ENCODE measurements at places on chromosomes 11 and 22. TPM values are rescaled to one million over a fixed set of nuclear protein-coding genes. Genes with fewer than 3 reads are reported as not detected.
A peak's percentile ranks its signal among the peaks of the same experiment; 100 is the strongest.

ANKK1 gene
- 0.41 TPM for total RNA-seq

TSGA10IP gene
- not detected for total RNA-seq

DNA sequence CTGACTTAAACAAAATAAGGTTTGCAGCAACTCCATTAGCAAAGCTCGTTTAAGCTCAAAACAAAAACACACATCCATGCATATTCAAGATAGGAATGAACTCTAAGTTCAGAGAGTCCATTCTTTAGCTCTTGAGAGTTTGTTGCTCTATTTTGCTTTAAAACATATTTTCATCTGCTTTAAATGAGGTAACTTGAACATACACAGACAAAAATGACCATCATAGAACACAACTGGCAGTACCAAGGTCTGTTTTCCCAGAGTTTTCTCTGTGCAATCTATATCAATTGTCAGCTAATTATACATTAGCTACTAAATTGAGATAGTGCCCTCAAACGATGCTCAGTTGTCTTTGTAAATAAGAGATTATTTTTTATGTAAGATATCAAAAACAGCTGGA lies 423.2 kb upstream of the ANO3 start:
- H3K4me3 ChIP-seq, result no peak overlapping the region
- DNase-seq, result no peak
- no peaks in the 10 kb centered on the region for H3K36me3 ChIP-seq
- H3K27me3 ChIP-seq, result no peaks in the 10 kb centered on the region
- H3K27ac ChIP-seq, result no peak overlapping the region
- H3K4me1 ChIP-seq, result no peaks in the 10 kb centered on the region

GRCh38 chr22:28783786-28784671 lies 11.5 kb downstream of the CCDC117 start:
- no peaks in the 10 kb centered on the region for H3K4me1 ChIP-seq
- H3K27me3 ChIP-seq, result no peaks in the 10 kb centered on the region
- H3K36me3 ChIP-seq, result no peaks in the 10 kb centered on the region
- no peak overlapping the region for H3K27ac ChIP-seq

DNA sequence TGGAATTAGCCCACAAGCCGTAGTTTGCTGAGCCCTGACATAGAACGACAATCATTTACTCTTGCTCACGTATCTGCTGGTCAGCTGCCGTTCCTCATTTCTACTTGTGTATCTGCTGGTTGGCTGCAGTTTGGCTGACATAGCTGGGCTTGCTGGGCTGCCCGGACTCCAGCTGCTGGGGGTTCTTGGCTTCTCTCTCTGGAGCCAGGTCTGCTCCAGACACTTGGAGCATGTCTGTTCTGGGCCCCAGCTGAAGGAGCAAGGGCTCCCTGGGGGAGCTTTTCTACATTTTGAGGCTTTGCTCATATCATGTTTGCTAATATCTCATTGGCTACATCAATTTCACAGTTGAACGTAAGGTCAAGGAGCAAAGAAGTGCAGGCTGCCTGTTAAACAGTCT lies 47.3 kb downstream of the PRDM11 start:
- H3K27ac ChIP-seq, result no peak overlapping the region
- H3K27me3 ChIP-seq, result no peaks in the 10 kb centered on the region
- no peaks in the 10 kb centered on the region for H3K4me1 ChIP-seq
- no peak overlapping the region for H3K4me3 ChIP-seq
- H3K36me3 ChIP-seq, result no peaks in the 10 kb centered on the region
- no peak for DNase-seq

SCGB1A1 gene
- not detected for total RNA-seq

DNA sequence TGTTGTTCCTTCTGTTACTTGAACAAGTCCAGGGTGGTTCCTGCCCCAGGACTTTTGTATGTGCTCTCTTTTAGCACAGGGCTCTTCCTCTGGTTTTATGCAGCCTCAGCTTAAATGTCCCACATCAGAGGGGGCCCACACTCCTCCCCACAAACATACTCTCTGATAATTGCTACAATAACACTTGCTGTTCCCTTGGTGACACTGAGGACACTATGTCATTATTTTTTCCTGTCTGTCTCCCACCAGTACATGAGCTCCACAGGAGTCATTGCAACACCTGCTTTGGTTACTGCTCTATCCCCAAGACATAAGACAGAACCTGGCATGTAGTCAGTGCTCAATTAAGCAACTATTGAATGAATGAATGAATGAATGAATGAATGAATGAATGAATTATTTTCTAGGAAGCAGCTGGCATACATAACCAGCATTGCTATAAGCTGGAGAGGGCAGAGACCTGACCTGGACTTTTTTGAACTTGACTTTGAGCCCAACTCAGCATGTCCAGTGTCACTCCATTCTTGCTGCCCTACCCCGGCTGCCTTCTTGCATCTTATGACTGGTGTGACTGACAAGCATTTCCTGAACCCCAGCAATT lies 7.5 kb upstream of the WNT7B start:
- H3K27ac ChIP-seq, result no peak overlapping the region
- H3K4me1 ChIP-seq, result no peaks in the 10 kb centered on the region
- H3K27me3 ChIP-seq, result no peaks in the 10 kb centered on the region
- no peak overlapping the region for H3K4me3 ChIP-seq

DNA sequence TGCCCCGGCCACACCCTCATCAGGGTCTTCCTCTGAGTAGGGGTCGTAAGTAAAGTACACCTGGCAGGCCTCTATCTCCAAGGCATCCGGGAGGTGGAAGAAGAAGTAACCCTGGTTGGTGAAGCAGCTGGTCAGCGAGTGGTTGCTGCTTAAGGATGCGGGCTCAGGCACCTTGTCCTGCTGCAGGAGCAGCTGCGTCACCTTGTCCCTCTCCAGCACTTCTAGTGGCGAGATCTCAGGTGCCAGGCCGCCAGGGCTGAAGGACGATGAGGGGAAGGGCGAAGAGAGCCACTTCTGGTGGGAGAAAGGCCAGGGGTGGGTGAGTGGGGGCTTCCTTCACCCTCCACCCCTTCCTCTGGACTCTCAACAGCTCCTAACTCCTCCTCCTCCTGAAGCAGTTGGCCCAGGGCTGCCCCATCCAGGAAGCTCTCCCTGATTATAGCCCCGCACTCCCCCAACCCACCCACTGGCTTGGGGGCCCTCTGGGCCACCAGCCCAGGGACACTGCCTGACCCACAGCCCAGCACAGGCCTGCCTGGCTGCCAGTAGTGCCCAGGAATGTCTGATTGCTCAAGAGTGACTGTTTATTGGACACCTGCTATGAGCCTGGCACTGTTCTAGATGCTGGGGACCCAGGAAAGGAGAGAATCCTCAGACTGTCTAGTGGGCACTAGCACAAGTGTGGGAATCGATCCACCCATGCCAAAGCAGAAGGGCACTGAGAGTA lies 19.2 kb upstream of the TMPRSS6 start:
- no peaks in the 10 kb centered on the region for H3K4me1 ChIP-seq
- no peaks in the 10 kb centered on the region for H3K27me3 ChIP-seq
- no peak overlapping the region for H3K27ac ChIP-seq
- no peaks in the 10 kb centered on the region for H3K36me3 ChIP-seq
- no peak for DNase-seq

GRCh38 chr11:61966734-61967115 lies 709 bp downstream of the FTH1 start:
- peak; percentile 23 for DNase-seq
- no peaks in the 10 kb centered on the region for H3K27me3 ChIP-seq
- peak overlapping the region; percentile 71 for H3K4me3 ChIP-seq
- no peaks in the 10 kb centered on the region for H3K36me3 ChIP-seq
- peak overlapping the region; percentile 98 for H3K27ac ChIP-seq
- peaks cover 20% of the 10 kb centered on the region for H3K4me1 ChIP-seq

UBQLN3 gene
- 1.0 TPM for total RNA-seq

MS4A2 gene
- total RNA-seq, result 0.77 TPM

DNA sequence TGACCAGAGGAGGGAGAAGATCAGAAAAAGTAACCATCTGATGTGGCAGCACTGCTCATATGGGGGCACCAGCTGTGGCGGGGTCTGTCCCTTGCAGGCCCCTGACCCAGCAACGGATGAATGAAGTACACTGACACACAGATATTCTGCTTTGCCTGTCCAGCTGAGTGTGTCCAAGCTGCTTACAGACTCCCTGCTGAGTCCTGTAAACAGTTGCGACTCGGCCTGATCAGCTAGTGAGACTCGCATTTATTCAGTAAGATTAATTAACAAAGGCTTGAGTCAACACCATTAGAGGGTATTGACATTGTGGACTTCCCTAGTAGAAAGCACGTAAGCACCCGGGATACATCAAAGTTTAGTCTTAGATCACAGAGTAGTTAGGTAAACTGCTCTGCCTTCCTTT lies 15.3 kb upstream of the OR10D3 start:
- no peaks in the 10 kb centered on the region for H3K27me3 ChIP-seq
- H3K36me3 ChIP-seq, result no peaks in the 10 kb centered on the region
- H3K4me1 ChIP-seq, result no peaks in the 10 kb centered on the region
- DNase-seq, result no peak

DNA sequence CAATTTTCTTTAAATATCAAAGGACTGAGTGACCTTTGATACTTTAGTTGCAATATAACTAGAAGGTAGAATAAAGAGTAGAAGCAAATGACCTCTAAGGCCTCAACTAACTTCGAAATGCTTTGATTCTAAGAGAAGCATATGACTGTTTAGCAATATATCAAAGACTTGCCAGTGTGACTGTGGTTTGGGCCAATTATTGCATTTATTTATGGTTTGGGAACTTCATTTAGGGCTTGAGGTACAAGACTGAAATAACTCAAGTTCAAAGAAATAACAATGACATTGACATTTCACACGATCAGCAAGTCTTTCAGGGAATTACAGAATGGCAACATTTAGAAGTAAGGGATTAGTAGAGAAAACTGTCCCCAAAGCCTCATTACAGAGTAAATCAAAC lies 709.7 kb upstream of the LRRC4C start:
- H3K27ac ChIP-seq, result no peak overlapping the region
- no peaks in the 10 kb centered on the region for H3K4me1 ChIP-seq
- no peaks in the 10 kb centered on the region for H3K27me3 ChIP-seq
- no peak overlapping the region for H3K4me3 ChIP-seq

DNA sequence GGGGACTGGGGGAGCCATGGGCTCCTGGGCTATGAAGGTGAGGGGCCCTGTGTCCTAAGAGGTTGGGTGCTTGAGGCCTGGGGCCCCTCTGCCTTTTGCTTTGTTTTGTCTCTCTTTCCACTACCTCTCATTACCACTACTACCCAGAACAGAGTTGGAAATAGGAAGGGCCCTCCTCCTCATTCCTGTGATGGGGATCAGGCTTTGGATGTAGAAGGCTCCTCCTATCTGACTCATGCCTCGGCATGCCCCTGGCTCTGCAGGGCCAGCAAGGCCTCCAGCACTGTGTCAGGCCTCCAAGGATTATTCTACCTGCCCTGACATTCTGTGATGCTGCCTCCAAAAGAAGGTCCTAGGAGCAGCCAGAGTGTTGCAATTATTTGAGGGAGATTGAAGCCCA lies 766 bp downstream of the IZUMO1R start:
- no peak overlapping the region for H3K4me3 ChIP-seq
- no peaks in the 10 kb centered on the region for H3K36me3 ChIP-seq
- no peak for DNase-seq

GRCh38 chr11:60870276-60870675 lies 2.9 kb downstream of the ZP1 start:
- no peaks in the 10 kb centered on the region for H3K36me3 ChIP-seq
- H3K27ac ChIP-seq, result no peak overlapping the region
- H3K4me3 ChIP-seq, result no peak overlapping the region
- H3K4me1 ChIP-seq, result peaks cover 2% of the 10 kb centered on the region
- H3K27me3 ChIP-seq, result no peaks in the 10 kb centered on the region
- no peak for DNase-seq

CNGA4 gene
- total RNA-seq, result 0.92 TPM

DNA sequence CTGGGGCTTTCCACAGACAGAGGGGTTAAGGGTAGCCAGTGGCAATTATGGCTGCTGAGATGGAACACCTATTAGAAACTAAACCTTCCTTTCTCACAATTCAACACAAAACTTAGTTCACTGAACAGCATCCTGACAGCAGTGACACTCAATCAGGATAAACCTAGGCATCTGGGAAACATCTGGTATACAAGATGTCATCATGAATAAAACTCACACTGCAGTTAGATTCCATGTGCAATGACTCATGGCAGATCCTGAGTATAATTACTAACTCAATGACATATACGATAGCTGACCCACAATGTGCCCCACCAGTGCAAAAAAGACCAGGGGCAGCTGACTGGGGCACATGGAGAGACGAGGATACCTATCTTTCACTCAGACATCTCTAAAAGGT lies 17.7 kb downstream of the RBFOX2 start:
- no peaks in the 10 kb centered on the region for H3K36me3 ChIP-seq
- H3K4me1 ChIP-seq, result peaks cover 30% of the 10 kb centered on the region
- H3K4me3 ChIP-seq, result no peak overlapping the region
- no peaks in the 10 kb centered on the region for H3K27me3 ChIP-seq

DNA sequence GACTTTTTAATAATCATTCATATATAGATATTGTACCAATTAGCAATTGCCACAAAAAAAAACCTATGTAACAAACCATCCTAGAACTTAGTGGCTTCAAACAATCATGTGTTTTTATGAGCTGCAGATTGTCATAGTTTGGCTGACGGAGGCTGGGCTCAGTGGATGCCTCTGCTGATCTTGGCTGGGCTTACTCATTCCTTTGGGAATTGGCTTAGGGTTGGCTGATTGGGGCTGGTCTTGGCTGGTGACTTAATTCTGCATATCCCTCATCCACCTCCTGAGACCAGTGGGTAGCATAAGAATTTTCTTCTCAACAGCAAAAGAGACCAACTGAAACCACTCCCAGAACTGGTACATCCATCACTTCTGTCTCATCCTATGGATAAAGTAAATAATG lies 57.9 kb upstream of the PHF21B start:
- no peak overlapping the region for H3K27ac ChIP-seq
- H3K4me3 ChIP-seq, result no peak overlapping the region
- H3K27me3 ChIP-seq, result no peaks in the 10 kb centered on the region
- H3K4me1 ChIP-seq, result no peaks in the 10 kb centered on the region

- no peaks in the 10 kb centered on the region for H3K36me3 ChIP-seq
- H3K27me3 ChIP-seq, result no peaks in the 10 kb centered on the region
- DNase-seq, result no peak
Measured at GRCh38 chr22:20510811-20511577, 3.6 kb downstream of the MED15 start.

- no peak overlapping the region for H3K4me3 ChIP-seq
- peaks cover 13% of the 10 kb centered on the region for H3K4me1 ChIP-seq
- no peak for DNase-seq
- H3K36me3 ChIP-seq, result no peaks in the 10 kb centered on the region
Measured at GRCh38 chr11:33268945-33269540, 11.9 kb downstream of the HIPK3 start.

ARL2 gene
- total RNA-seq, result 111 TPM

AGBL2 gene
- total RNA-seq, result 0.83 TPM

CLNS1A gene
- total RNA-seq, result 139 TPM

INS gene
- not detected for total RNA-seq

DNA sequence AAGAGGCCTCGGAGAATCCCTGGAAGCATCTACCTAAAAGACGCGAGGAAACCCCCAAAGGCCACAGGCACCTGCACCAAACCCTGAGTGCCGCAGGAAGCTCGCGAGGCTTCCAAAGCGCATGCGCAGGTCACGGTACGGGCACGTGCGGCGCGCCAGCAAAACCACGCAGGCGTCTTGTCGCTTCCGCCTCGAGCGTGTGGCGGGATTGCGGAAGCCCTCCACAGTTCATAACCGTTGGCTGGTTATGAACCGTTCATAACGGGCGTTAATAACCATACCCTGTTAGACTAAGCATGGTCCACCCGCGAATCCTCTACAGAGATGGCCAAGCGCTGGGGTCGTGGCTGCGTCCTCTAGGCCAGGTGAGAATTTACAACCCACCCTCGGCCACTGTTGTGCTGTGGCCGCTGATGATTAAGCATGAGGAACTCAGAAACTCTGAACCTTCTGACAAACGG lies 46.4 kb downstream of the MORC2 start:
- no peaks in the 10 kb centered on the region for H3K36me3 ChIP-seq
- H3K4me3 ChIP-seq, result peak overlapping the region; percentile 23
- peak; percentile 68 for DNase-seq
- H3K27me3 ChIP-seq, result no peaks in the 10 kb centered on the region
- no peaks in the 10 kb centered on the region for H3K4me1 ChIP-seq

Data from ovary (tissue), 10 donors.